ENCODE measurements at places on chromosomes 12 and 14. TPM values are rescaled to one million over a fixed set of nuclear protein-coding genes. Genes with fewer than 3 reads are reported as not detected.

Gene ANKRD33
- not detected for total RNA-seq

Gene GNB3
- total RNA-seq = under 0.01 TPM

Gene RAB5B
- 40.7 TPM for total RNA-seq

Gene GRIN2B
- not detected for total RNA-seq
